Muscle of arm (tissue), 14 donors: ENCODE measurements at places on chromosomes 2 and 18.

GRCh38 chr18:44518666-44519065, 162.0 kb upstream of the SETBP1 start:
- DNase-seq: no peak

DNA sequence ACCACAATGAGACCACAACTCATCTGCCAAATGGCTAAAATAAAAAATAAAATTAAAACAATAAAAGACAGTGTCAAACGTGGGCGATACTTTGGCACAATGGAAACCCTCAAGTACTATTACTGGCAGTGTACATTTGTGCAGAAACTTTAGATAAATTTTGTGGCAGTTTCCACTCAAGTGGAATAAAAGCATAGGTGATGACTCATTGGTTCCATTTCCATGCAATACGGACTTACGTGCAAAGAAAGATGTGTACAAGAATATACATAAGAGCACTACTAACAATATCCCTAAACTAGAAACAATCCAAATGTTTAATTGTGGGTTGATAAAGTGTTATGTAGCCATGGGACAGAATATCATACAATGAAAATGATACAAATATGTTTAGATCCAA, 259.0 kb upstream of the HNMT start:
- DNase-seq: no peak

GRCh38 chr2:166239548-166239947, 111.7 kb upstream of the SCN1A start:
- DNase-seq: no peak

DNA sequence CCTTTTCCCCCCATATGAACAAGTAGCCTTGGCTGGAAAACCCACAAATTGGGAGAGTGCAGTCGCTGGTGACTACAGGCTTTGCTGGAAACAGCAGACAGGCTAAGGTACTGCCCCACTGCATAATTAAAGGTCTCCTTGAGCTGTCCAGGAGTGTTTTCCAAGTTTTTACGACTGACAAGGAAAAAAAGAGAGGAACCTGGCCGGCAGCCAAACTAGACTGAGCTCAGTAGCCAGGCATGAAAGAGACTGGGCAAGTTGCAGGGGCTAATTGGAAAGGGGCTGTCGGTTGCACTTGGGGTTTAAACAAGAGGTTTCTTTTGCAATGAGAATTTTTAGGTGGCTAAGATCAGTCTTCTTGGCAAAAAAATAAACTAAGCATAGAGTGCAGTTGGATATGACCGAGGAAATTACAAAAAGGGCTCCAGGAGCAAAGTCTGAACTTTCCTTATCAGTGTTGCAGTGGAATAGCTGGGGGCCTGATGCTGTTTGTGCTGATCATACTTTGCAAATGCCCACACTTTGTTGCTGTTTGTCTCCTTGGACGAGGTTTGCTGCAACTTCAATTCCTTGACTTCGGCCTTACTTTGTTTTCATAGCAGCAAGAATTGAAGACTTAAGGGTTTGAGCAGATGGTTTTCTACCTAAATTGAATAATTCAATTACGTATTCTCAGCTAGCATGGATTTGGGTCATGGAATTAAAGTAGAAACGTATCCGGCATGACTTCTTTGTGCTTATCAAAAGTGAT, 2.1 kb downstream of the GULP1 start:
- peak; percentile 82 for DNase-seq

GRCh38 chr2:194104687-194105086, 1552.3 kb upstream of the SLC39A10 start:
- no peak for DNase-seq

GRCh38 chr18:9869715-9870430, 15.9 kb upstream of the TXNDC2 start:
- DNase-seq: no peak

- DNase-seq: no peak
Observed at GRCh38 chr2:157480182-157480961, 36.5 kb upstream of the CYTIP start.

DNA sequence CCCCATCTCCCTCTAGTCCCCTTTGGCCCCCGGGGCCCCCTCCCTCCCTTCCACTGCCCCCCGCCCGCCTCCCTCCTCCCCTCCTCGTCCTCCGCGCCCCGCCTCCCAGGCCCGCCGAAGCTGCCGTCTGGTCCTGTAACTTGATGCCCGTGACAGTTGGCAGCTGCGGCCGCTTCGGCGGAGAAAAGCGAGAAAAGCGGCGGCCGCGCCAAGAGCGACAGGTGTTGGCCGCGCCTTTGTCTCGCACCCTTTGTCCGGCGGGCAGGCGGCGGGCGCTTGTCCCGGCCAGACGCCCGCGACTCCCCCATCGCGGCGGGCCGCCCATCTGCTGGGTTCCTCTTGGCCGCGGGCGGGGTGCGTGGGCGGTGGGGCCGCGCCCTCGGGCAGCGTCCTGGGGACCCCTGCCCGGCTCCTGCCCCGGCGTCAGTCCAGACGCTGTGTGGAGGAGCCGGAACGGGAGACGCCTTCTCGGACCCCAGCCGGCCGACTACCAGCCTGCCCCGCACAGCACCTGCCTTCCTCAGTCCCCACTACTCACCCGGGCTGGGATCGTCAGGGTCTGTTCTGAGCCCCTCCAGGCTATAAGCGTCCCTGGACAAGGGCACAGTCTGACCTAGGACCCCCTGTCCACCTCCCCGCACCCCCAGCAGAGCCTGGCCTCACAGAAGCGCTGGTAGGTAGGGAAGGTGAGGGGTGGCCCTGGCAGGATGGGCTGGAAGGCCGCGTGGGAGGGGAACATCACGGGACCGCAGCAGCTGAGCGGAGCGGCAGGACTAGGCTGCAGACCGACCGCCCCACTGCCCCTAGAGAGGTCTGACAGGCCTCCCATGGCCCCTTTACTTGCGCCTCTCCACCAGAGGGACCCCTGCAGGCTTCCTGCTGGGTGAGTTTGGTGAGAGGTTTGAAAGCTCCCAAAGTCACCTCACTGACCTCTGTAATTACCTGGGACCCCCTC, 1.2 kb upstream of the HES6 start:
- DNase-seq: peak; percentile 64

GRCh38 chr2:231634951-231635875, 42.5 kb downstream of the TEX44 start:
- no peak for DNase-seq

GRCh38 chr2:193774166-193774565, 1579.4 kb upstream of the TMEFF2 start:
- DNase-seq: no peak

- no peak for DNase-seq
Observed at GRCh38 chr18:62767836-62768557, 52.7 kb downstream of the PHLPP1 start.

DNA sequence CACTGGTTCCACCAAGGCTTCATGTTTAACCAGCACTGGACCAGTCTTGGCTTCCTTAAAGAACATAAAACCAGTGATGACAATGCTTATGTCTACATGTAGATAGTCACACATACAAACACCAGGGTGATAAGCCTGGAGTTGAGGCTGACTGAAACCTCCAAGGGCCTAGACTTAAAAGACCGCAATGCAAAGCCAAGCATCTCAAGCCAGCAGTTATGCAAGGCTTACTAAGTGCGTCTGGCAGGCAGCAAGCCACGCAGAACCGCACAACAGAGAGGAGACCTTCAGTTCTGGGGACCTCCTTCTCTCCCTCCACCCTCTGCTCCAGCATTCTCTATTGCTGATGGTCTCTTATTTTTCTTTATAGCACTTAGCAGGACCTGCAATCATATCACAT, 63.2 kb upstream of the ACAA2 start:
- no peak for DNase-seq

- DNase-seq: no peak
Observed at GRCh38 chr2:120514521-120514920, 168.6 kb downstream of the INHBB start.

GRCh38 chr18:24982831-24983230, 369.1 kb downstream of the ZNF521 start:
- DNase-seq: no peak

GRCh38 chr2:232541195-232541960, 1.9 kb downstream of the CHRNG start:
- no peak for DNase-seq

- DNase-seq: peak; percentile 21
Observed at GRCh38 chr18:58619596-58619930, 9.3 kb downstream of the ALPK2 start.

GRCh38 chr2:20229322-20230113, 4.6 kb upstream of the SDC1 start:
- peak; percentile 40 for DNase-seq

DNA sequence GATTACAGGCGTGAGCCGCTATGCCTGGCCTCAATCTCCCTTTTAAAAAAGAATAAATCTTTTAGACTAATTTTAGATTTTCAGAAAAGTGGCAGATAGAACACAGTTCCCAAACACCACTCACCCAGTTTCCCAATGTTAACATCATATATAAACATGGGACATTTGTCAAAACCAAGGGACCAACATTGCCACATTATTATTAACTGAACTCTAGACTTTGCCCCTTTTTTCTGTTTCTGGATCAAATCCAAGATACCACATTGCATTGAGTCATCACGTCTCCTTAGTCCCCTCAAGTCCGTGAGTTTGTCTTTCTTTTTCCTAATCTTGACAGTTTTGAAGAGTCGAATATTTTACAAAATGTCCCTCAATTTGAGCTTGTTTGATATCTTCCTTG, 2.4 kb downstream of the C2orf42 start:
- DNase-seq: no peak

- no peak for DNase-seq
Observed at GRCh38 chr2:212843409-212844199, 305.0 kb upstream of the ERBB4 start.

DNA sequence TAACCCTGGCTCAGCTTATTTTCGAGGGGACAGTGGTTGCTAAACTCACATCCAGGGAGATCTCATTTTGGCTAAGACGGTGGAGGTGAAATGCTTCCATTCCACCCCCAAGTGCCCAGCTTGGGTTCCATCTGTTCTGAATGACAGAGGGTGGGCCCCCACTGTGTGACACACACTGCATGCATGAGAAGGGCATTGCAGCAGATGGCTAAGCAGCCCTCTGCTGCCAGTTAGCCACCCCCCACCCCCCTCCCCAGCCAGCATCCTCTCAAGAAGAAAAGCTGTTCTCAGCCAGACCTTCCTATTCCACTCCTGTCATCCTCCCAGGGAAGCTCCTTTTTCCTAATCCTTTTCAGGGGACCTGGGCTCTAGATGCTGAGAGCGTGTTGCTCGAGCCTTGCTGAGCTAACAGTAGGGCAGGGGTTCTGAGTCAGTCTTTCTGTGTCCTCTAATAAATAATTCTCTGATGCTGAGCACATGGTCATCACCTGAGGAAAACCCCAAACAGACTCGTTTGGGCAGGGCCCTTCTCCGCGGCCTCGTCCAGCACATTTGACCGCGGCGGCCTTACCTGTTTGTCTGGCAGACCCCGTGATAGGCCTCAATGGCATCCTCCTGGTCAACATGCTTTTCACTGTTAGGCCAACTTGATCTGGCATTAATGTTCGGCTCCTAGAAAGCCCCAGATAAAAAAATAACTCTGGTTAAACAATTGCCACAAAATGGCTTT, 49.5 kb upstream of the ACAA2 start:
- DNase-seq: no peak

- no peak for DNase-seq
Observed at GRCh38 chr18:45764000-45764686, 40.2 kb downstream of the SLC14A1 start.

GRCh38 chr2:20930928-20931327, 108.0 kb upstream of the LDAH start:
- no peak for DNase-seq

- no peak for DNase-seq
Observed at GRCh38 chr2:217864963-217865772, 137.6 kb downstream of the TNS1 start.

DNA sequence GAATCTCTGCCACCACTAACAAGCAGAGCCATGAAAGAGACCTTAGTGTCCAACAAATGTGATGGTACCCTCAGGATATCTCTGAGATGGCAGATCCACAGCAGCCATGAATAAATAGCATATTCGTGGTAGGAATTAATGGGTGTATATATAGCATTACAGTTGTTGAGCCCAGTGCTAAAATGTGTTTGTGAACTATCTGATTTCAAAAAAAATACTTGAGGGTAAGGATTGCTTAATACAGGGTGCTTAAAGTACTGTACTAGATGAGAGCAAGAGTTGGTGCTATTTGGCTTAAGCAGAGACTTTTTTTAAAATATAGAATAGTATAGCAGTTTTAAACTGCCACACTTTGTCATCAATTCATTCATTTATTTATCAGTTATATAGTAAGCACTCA, 101.5 kb upstream of the GALNT5 start:
- no peak for DNase-seq

- no peak for DNase-seq
Observed at GRCh38 chr2:151551556-151551955, 141.9 kb downstream of the RIF1 start.

DNA sequence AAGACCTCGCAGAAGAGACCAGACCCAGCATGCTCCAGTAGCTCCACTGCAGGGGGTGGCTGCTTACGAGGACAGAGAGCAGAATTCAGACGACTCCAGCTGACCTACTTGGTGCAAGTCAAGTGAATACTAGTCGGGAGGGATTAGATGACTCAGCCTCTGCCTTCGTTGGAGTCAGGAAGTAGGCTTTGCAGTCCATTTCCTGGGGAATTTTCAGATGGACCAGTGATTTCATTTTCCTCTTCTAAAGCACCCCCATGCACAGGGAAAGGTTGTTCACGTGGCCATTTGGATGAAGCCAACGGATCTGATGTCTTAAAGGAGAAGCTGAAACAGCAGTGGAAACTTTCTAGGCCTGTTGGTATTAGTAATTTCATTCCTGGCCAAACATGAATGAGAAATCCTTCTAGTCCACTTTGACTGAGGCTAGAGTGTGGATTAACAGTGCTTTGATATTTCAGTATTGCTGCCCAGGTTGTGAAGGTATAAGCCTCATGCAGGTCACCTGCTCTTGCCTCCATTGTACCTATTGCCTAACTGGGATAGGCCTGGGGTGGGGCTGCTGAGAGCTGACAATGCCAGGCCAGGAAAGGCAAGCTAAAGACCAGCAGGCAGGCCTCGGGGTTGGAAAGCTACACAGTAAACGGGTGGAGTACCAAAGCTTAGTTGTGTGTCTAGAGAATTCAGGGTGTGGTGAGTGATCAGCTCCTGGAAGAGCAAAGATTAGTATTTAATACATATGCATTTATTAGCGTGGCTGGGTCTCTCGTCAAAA, 117.6 kb upstream of the FOSL2 start:
- peak; percentile 19 for DNase-seq

- no peak for DNase-seq
Observed at GRCh38 chr18:55324166-55324565, 263.8 kb downstream of the TCF4 start.

DNA sequence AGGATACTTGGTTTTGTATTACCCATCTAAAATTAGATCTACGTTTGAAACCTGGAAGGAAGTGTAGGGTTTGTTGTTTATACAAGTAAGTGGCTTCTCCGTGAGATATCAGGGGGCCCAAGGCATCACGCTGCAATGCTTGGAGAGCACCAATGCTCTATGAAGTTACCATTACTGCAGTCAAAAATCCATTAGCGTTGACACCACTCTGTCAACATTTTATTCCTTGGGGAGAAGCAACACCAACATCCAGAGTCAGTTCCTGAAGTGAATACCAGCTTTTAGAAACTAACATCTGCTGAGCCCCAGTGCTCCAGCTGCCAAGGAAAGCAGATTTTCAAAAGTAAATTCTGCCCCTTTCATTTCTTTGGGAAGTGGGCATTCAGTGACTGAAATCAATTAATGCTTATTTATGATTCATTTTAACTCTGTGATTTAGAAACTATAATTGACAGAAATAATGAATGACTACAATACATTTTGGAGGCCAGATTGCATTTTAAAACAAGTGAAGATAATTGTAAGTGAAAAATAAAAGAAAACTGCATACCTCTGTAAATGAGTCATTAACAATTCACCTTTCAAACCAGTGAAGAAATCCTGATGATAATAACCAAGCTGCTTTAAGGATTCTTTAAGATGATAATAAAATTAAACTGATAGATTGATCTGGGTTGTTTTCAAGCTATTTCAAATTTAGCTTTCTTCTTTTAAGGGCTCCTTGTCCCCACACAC, 30.5 kb downstream of the LRP1B start:
- no peak for DNase-seq
